ENCODE measurements at places on chromosomes 13 and 19.

- no peak for DNase-seq
Measured at GRCh38 chr13:28429685-28430290, 65.1 kb downstream of the FLT1 start.

- DNase-seq = no peak
Measured at GRCh38 chr13:39105110-39105509, 66.9 kb downstream of the NHLRC3 start.

- no peak for DNase-seq
Measured at GRCh38 chr13:25963674-25964073, 88.1 kb downstream of the SHISA2 start.

DNA sequence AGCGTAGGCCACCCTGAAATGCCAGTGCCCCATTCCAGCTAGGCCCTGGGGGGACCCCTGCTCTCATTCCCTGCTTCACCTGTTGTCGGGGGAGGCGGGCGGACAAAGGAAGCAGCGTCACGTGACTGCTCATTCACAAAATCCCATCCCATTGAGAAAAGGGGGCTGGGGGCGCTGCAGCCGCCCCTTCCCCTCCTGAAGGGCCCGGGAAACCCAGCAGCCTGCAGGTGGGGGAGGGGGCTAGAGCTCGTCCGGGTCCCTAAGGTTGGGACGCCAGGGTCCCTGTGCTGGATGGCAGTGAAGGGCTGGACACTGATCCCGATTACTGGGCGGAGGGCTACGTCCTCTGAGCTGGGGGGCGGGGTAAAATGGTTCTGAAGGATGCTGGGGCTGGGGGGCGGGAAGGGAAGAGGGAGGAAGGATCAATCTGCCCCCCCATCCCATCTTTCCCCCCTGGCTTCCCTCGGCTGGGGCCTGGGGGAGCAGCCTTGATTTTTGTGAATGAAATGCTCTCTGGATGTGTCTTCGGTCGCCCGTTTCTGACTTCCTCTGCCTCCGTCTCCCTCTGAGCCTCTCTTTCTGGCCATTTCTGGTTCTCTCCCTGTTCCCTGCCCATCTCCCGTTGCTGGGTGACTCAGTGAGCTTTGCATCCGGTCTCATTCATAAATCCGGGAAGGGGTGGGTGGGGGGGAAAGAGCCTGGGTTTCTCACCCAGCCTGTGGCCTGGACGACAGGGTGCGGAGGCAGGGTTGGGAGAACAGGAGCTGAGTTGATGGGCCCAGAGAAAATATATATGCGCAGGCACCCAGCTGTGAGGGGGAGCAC is 816 bp downstream of the SPRED3 start:
- peak; percentile 84 for DNase-seq

GRCh38 chr13:92827503-92827902 is 399.1 kb upstream of the GPC6 start:
- DNase-seq = no peak

DNA sequence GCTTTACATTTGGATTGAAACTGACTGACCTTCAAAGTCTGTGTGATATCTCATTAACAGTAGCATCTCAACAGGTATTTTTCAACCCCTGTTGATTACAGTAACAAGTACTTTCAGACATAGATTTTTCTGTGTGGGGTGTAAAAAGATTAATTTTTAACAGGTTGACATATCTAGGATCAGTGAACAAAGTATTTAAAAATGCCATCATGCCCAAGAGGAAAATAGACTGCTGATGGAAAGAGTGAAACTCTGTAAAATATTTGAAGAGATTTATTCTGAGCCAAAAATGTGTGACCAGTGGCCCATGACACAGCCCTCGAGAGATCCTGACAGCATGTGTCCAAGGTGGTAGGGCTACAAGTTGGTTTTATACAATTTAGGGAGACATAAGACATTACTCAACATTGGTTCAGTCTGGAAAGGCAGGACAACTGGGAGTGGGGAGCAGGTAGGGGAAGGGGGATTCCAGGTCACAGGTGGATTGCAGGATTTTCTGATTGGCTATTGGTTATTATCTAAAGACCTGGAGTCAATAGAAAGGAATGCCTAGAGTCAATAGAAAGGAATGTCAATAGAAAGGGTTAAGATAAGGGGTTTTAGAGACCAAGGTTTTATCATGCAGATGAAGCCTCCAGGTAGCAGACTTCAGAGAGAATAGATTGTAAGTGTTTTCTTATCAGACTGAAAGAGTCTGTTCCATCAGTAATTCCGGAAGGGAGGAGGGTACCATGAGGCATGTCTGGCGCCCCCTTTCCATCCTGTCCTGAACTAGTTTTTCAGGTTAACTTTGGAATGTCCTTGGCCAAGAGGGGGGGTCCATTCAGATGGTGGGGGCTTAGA is 29.1 kb downstream of the TNFRSF19 start:
- DNase-seq = no peak

GRCh38 chr19:18311502-18312091 is 11.3 kb downstream of the LSM4 start:
- no peak for DNase-seq

DNA sequence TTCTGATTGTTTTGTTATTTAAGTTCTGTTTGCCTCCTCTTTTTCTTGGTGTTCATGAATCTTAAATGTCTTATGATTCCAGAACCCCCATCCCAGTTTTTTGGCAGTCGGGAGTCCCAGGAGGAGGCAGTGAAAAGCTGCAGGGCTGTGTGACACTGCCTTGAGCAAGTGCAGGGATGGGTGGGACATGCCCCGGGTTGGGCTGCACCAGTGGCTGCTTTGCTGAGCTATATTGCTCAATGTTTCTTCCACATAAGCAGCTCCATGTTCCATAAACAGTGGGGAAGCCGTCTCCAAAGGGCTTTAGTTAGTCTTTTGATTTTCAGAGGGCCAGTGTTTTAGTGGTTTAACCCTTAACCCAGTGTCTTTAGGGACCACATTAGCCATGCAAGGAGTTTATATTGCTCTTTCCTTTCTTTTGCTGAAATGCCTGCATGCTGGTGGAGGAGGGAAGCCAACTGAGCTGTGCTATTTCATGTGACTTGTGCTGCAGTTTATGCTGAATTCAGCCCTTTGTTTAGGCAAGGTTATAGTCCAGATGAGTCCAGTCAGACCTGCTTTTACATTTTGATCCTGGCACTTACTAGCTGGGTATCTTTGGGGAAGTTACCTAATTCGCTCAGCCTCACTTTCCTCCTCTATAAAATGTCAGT is 13.1 kb downstream of the ATP8A2 start:
- DNase-seq = no peak

DNA sequence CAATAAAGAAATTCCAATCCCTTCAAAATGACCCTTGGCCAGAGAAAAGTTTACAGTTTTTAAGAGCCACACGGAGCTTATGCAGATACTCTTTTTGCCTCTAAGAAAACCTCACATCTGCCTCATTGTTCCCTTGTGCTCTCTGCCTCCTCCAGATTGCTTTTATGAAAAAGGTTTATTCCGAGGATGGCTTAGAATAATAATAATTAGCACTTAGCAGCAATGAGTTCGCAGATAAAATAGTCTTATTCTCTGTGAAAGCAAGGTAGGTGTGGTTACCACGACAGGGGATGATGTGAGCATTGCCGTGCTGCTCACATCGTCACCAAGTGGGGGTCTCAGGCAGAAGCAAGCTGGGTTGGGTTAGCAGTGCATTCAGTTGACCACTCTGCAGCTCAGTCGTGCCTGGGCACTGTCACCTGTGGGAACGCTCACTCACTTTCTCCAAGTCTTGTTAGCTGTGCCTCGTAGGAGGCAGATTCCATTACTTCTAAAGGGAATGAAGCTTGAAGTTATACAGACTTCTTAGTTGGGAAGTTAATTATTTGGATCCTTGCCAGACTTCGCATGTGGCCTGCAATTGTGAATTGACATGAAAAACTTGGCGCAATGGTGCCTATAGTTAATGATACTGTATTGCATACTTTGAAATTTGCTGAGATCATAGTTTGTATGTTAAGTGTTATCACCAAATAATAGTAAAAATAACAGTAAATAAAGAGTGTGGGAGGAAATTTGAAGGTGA is 157.2 kb downstream of the MYO16 start:
- no peak for DNase-seq

DNA sequence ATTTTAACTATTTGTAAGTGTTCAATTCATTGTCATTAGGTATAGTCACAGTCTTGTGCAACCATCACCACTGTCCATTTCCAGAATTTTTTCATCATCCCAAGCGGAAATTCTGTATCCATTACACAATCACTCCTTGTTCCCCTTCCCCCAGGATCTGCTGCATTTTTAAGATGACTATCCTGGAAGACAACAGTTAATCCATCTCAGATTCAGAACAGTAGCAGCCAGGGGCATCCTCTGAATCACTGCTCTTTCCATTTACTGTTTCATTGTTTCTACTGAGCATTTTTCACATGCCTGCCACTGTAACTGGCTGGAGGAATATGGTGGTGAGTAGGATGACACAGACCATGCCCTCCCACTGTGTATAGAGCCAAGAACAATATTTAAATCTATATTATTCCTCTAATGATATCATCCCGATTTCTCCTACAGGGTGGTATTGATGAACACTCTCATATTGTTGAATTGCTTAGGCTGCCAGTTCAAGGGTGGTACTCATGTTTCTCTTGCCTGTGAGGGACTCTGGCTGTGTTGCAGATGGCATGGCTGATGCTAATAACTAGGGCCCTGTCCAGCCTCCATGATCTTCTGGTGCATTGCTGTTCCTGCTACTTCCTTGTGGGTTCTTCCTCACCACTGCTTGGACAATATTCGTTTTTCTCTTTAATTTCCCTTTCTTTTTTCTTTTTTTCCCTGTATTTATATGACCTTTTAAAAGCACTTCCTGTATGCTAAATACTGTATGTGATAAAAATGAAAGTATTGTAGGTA is 59.0 kb downstream of the WDFY2 start:
- DNase-seq = peak; percentile 61

DNA sequence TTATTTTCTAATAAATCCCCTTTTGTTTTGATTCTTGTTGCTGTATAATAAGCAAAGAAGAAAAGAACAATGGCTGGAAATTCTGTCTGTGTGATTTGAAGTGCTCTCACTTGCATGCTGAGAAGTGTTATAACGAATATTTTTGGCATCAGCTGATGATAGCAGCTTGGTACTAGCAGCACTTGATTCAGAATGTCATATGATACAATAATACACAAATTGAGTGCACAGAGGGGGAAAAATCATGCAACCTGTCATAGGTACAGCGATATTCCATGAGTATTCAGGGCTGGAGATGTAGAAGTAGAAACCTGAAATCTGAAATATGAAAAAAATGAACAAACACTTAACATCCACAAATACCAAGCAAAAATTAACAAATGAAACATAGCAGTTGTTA is 108.1 kb downstream of the FGF14 start:
- no peak for DNase-seq

DNA sequence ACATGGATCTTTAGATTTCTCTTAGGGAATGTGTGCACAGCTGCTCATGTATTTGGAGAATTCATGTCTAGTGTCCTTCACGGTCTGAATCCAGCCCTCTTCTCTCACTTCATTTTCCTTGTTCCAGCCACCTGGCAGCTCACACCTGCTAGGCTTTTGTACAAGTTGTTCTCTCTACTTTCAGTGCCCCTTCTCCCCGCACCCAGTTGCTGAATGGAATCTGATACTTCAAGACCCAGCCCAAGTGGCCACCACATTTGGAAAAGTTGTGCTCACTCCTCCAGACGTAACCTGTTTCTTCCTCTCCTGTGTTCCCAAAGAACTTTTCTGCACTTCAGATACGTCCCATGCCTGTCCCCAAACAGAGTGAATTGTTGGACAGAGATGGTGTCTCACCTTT is 235.6 kb downstream of the SHISA2 start:
- no peak for DNase-seq

All from suppressor macrophage treated with lipopolysaccharide for 1 hour (primary cell).